Neural progenitor cell (in vitro differentiated cells): ENCODE measurements at places on chromosomes 5 and 9.

- peak; percentile 58 for DNase-seq
- H3K4me3 ChIP-seq = peak overlapping the region; percentile 49
- H3K36me3 ChIP-seq = no peaks in the 10 kb centered on the region
- H3K27me3 ChIP-seq = peaks cover 100% of the 10 kb centered on the region
Measured at GRCh38 chr5:77629509-77630113, 8.9 kb downstream of the OTP start.

GRCh38 chr9:8842402-8843193, 1043.0 kb upstream of the DMAC1 start:
- H3K27me3 ChIP-seq = no peaks in the 10 kb centered on the region
- H3K4me1 ChIP-seq = peaks cover 13% of the 10 kb centered on the region
- peak overlapping the region; percentile 47 for H3K27ac ChIP-seq
- no peak overlapping the region for H3K4me3 ChIP-seq
- peaks cover 3% of the 10 kb centered on the region for H3K36me3 ChIP-seq
- no peak for DNase-seq

GRCh38 chr9:77085416-77085815, 66.0 kb downstream of the FOXB2 start:
- no peak overlapping the region for H3K4me3 ChIP-seq
- peaks cover 20% of the 10 kb centered on the region for H3K4me1 ChIP-seq
- H3K27me3 ChIP-seq = no peaks in the 10 kb centered on the region
- H3K27ac ChIP-seq = no peak overlapping the region
- no peak for DNase-seq

DNA sequence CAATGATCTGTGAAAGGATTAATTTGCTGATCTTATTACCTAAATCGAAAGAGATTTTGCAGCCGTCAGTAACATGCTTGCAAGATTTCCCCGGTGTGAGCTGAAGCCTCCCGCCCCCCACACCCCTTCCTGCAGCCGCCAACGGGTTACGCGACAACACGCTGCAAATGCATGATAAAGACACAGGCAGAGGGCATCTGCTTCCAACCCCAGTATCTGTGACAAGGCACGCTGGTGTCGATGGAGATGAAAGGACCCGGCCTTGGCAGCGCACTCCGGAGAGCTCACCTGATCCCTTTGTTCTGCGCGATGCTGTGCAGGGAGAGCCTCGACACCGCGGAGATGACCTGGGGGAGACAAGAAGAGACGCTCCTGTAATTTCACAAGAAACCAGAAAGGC, 122.9 kb upstream of the SARDH start:
- H3K27ac ChIP-seq = no peak overlapping the region
- H3K4me1 ChIP-seq = no peaks in the 10 kb centered on the region
- H3K27me3 ChIP-seq = no peaks in the 10 kb centered on the region
- no peak overlapping the region for H3K4me3 ChIP-seq
- DNase-seq = no peak

DNA sequence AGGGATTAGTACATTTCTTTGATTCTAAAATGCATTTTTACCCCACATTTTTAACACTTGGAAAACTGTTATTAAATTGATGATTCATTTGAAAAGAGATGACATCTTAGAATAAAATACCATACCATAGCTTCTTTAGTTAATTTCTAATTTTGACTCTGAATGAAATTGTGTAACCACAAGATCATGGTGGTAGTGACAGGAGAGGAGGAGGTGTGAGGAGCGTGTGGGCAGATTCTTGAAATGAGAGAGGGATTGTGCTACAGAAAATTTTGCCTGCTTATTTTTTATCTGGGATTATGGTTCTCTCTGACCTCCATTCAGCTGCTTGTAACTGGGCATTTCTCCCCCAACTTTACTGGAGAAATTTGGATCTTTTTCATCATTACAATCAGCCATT, 173.3 kb upstream of the CLINT1 start:
- H3K27me3 ChIP-seq = no peaks in the 10 kb centered on the region
- no peak overlapping the region for H3K4me3 ChIP-seq
- H3K4me1 ChIP-seq = peaks cover 15% of the 10 kb centered on the region
- DNase-seq = no peak
- H3K36me3 ChIP-seq = no peaks in the 10 kb centered on the region

GRCh38 chr9:128621730-128622455, 34.8 kb downstream of the DYNC2I2 start:
- no peaks in the 10 kb centered on the region for H3K36me3 ChIP-seq
- no peak for DNase-seq
- H3K27me3 ChIP-seq = no peaks in the 10 kb centered on the region
- no peak overlapping the region for H3K4me3 ChIP-seq

DNA sequence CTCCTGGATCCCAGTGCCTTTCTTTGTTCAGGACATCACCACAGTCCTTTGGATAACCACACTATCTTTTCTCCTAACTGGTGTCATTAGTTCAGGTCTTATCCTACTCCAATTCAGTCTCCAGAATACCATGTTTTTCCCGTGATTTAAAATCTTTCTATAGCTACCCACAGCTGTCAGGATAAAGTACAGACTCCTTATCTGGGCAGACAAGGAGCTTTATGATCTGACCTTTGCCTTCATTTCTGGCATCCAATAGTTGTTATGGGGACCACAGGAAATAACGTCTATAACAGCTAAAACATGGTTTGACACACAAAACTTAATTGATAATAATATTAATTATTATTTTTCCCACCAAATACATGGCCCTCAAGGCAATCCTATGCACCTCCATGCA, 125.6 kb downstream of the ARL15 start:
- H3K27me3 ChIP-seq = no peaks in the 10 kb centered on the region
- no peak overlapping the region for H3K27ac ChIP-seq
- H3K36me3 ChIP-seq = peaks cover 5% of the 10 kb centered on the region
- DNase-seq = no peak

DNA sequence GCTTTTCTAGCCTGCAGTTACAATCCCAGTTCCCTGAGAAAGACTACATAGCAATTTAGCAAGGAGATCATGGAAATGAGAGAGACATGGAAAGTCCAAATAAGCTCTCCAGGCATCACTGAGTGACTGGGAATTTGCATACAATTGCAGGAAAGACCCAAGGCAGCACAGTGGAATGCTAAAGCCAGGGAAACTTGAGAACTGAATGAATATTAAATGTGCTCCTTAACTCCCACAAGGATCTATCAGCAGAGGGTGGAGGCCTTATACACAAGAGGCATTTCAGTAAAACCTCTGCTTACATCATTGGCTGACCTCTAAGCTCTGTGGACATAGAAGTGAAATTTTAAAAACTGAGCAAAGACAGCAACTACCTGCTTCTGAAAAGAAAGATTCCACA, 355.6 kb upstream of the DAB2 start:
- no peaks in the 10 kb centered on the region for H3K27me3 ChIP-seq
- H3K36me3 ChIP-seq = no peaks in the 10 kb centered on the region
- H3K4me1 ChIP-seq = peaks cover 5% of the 10 kb centered on the region
- no peak overlapping the region for H3K4me3 ChIP-seq

DNA sequence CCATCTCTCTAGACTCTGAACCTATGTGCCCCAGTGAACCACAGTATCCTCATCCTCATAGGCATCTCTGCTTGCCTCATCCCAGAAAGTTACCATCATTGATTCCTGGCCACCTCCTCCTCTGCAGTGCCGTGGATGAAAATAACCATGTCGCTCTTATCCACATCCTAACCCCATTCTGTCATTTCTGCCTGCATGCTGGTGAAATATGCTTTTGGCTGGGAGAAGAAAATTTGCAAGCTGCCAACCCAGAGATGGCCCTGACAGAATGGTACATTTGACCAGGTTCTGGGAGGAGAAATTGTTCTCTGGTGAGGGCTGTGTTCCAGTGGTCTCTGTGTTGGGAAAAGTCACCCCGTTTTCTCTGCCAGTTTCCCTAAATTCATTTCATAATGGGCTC, 149.7 kb downstream of the NMUR2 start:
- no peak for DNase-seq
- no peaks in the 10 kb centered on the region for H3K4me1 ChIP-seq
- no peak overlapping the region for H3K4me3 ChIP-seq
- peaks cover 27% of the 10 kb centered on the region for H3K27me3 ChIP-seq

DNA sequence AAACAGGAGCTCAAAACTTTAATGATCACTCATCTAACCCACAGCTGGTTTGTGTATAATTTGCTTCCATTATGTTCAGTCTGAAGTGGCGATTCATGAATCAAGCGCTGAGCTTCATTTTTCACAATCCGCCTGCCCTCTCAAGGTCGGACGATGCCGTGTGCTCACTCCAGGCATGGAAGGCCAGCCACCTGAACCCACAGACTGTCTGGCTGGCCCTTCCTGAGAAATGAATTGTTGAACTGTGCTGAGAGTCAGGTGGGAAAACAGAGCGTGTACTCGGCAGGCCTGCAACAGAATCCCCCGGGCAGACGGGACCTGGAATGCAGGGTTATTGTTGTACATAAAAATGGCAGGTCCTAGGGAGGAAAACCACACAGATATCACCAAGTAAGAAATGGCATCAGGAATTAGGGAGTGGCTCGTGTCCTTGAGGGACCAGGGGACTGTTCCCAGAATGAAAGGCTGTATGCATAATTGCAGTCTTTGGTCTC, 375.7 kb downstream of the IRX2 start:
- DNase-seq = no peak
- H3K27ac ChIP-seq = no peak overlapping the region
- H3K4me3 ChIP-seq = no peak overlapping the region
- H3K27me3 ChIP-seq = no peaks in the 10 kb centered on the region
- H3K4me1 ChIP-seq = no peaks in the 10 kb centered on the region

DNA sequence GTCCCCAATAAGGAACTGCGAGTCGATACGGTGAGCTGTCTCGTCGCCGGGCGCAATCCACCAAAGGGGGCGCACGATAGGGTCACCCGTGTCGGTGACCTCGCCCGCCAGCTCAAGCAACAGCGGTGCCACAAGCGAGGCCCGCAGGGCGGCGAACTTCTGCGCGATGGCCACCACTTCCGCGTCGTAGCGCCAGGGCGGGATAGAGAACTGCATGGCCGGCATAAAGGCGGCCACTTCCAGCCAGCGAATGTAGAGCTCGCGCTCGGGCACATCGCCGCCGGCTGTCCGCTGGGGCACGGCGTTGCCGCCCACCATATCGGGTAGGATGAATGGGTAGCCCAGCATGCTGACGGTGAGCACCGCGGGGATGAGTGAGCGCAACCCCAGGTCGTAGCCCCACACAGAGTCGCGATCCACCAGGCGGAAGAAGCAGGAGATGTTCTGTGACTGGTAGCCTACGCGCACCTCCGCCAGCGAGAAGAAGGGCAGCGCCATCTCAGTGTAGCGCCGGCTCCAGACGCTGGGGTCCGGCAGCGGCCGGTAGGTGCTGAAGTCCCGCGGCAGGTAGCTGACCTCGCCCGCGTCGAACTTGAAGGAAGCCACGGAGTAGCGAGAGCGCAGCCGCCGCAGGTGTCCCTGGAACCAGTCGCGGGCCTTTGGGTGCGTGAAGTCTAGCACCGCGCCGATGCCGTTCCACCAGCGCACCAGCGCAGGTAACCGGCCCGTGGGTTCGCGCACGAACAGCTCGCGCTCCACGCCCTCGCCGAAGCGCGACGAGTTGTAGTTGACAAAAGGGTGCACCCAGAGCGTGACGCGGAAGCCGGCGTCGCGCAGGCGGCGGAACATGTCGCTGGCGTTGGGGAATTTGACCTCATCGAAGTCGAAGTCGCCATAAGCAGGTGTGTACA, 5.5 kb downstream of the MYORG start:
- no peaks in the 10 kb centered on the region for H3K36me3 ChIP-seq
- H3K4me3 ChIP-seq = no peak overlapping the region
- no peak overlapping the region for H3K27ac ChIP-seq
- DNase-seq = no peak
- H3K27me3 ChIP-seq = peaks cover 30% of the 10 kb centered on the region

- no peak overlapping the region for H3K27ac ChIP-seq
- no peaks in the 10 kb centered on the region for H3K4me1 ChIP-seq
- no peaks in the 10 kb centered on the region for H3K36me3 ChIP-seq
- DNase-seq = no peak
- no peak overlapping the region for H3K4me3 ChIP-seq
Measured at GRCh38 chr9:134011401-134011800, 13.9 kb upstream of the BRD3OS start.

DNA sequence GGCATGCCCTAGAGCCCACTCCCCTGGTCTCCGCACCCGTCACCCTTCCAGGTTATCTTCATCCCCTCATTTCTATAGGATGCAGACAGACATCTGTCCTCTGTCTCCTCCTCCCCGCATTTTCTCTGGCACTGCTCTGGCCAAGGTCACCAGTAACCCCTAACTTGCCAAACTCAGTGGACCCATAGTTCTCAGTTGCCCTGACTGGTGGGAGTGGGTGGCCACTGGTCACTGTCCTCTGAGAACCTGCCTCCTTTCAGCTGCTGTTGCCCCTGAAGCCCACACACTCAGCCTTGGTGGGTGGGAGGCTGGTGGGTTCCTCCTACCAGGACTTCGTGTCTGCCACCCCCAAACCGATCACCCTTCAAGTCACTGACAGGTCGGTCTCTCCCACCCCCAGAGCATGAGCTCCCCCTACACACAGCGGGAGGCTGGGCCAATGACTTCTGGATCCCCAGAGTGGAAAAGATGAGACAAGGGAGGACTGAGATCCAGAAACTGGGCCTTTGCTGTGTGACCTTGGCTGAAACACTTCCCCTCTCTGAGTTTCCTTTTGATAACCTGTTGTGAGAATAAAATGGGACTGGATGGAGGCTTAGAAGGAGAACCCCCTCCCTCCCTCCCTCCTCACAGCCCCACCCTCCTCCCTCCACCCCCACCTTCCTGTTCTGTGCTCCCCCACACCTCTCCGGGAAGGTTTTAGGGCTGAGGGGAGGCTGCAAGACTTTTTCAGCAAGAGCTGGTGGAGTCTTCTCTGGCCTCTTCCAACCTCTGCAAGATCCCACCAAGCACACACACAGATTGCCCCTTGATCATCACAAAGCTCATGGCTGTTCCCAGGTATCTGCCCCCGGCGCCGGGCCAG, 2.4 kb upstream of the DBN1 start:
- H3K4me1 ChIP-seq = peaks cover 21% of the 10 kb centered on the region
- H3K4me3 ChIP-seq = no peak overlapping the region
- DNase-seq = no peak
- no peaks in the 10 kb centered on the region for H3K27me3 ChIP-seq
- no peak overlapping the region for H3K27ac ChIP-seq

- DNase-seq = no peak
- no peaks in the 10 kb centered on the region for H3K4me1 ChIP-seq
- H3K27ac ChIP-seq = no peak overlapping the region
- no peaks in the 10 kb centered on the region for H3K36me3 ChIP-seq
Measured at GRCh38 chr9:93007529-93008058, 50.9 kb upstream of the SUSD3 start.
